T-helper 2 cell (primary cell): ENCODE measurements at places on chromosomes 16 and 17.

DNA sequence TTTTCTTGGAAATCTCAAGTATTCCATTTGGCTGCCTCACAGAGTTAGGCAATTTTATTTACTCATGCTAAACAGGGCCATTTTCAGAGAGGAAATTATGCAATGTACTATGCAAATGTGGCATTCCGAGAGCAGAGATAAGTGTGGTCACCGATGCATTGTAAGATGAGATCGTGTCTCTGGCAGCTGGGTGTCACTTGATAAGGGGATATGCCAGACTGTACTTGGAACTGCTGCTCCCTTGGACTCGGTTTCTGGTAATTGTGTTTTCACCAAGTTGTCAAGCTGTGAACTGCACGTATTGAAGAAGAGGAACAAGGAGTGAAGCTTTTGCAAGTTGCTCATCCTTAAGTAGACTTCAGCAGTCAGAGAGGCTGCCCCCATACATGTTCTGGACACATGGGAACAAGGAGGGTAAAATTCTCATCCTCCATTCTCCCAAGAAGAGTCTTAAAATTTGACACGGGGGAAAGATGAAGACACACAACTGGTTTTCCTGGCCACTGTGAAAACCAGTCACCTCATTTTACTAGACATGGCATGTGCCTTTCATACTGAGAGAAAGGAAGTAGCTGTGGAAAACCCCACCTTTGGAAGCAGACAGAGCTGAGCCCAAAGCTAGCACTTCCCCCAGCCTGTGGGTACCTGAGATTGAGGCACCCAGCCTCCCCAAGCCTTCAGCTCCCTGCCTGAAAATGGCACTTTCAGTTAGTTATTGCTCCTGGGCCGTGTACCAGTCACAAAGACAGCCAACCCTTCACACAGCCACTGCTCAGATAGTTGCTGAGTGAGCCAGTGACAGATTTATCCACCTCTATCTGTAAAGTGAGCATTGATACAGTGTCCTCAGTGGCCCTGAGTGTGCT is 150.7 kb downstream of the SOCS1 start:
- DNase-seq: no peak

DNA sequence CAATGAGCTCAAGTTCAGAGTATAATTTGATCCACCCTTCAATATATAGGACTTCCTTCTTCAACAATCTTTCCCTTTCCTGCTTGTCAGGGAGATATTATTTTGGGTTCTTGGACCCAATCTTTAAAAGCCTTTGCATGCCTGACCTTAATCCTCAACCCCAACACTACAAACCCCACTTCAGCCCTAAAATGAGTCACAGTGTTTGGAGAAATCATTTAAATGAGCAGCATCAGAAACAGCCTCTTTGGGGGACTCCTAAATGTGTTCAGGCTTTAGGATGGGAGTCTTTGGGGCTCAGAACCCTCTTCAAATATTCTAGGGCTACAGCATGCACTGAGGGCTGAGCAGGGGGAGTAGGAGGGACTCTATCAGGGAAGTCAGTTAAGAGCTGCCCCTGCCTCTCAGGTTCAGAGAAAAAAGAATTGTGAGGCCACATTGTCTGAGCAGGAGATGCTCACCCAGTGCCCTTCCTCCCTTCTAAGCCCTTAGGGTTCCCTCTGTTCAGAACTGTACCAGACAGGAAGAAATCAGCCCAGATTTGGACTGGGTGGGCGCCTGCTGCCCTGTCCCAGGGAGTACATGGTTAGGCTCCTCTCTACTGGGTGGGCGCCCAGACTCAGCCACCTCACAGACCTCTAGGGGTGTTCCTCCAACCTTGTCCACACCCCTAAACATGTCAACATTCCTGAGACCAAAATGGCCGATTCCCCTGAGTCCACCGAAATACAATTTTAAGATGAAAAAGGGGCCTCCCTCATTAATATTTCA is 5.0 kb downstream of the NEUROD2 start:
- no peak for DNase-seq

DNA sequence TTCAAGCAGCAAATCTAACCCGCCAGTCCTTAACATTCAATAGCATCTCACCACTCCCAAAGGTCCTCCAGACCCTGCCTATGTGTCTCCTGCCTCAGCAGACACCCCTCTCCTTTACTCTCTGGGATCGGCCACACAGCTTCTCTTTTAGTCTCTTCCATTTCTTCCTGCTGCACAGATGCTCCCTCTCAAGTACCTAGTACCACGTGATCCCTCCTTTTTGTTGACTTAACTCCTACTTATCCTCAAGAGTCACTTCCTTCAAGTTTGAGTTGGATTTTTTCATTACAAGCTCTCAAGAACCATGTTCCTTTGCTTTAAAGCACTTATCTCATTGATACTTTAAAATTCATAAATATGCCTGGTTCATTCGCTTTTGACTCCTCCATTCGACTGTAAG is 24.9 kb downstream of the AMFR start:
- DNase-seq: no peak

GRCh38 chr17:33373273-33373672 is 80.2 kb upstream of the ASIC2 start:
- DNase-seq: no peak

DNA sequence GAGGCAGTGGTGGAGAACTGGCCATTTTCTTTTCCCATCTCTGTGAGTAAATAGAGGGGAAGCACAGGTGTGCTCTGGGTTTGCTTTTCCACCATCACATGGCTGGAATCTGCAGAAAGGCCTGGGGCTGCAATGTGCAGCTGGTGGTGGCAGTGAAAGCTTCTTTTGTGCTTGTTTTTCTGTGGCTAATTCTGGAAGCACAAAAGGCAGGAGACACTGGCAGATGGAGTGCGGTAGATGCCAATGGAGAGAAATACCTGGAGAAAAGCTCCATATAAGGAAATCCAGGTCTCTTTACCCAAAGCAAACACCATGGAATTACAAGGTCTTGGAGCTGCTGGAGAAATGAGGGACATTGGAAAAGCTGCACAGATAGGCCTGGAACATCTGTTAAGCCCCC is 146.9 kb downstream of the HAPSTR1 start:
- no peak for DNase-seq

- DNase-seq: no peak
Observed at GRCh38 chr17:42781639-42782165, 1.3 kb downstream of the WNK4 start.

DNA sequence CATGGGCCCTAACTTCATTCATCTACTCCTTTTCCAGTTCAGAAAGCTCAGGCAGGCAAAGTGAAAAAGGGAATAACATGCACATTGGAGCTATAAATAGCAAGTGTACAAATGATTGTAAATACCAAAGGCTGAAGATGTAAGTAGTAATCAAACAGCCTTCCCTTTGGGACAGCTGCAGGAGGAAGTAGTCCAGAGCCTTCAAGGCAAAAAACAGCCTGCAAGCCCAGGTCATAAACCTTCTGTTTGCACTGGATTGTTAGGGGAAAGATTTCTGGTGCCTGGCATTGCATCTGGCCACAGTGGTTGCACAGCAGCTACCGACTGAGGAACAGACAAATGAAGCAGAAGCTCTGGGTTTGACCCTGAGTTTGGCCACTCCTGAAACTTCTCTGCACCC is 98.6 kb upstream of the PMFBP1 start:
- no peak for DNase-seq

- no peak for DNase-seq
Observed at GRCh38 chr16:23061669-23062068, 87.6 kb downstream of the USP31 start.

- DNase-seq: no peak
Observed at GRCh38 chr17:27486741-27487140, 30.5 kb downstream of the KSR1 start.

GRCh38 chr16:89357055-89357816 is 133.1 kb downstream of the ANKRD11 start:
- DNase-seq: no peak

GRCh38 chr17:74772053-74772452 is 4.1 kb downstream of the NAT9 start:
- DNase-seq: no peak

- no peak for DNase-seq
Observed at GRCh38 chr16:79662669-79663313, 62.3 kb upstream of the MAF start.

DNA sequence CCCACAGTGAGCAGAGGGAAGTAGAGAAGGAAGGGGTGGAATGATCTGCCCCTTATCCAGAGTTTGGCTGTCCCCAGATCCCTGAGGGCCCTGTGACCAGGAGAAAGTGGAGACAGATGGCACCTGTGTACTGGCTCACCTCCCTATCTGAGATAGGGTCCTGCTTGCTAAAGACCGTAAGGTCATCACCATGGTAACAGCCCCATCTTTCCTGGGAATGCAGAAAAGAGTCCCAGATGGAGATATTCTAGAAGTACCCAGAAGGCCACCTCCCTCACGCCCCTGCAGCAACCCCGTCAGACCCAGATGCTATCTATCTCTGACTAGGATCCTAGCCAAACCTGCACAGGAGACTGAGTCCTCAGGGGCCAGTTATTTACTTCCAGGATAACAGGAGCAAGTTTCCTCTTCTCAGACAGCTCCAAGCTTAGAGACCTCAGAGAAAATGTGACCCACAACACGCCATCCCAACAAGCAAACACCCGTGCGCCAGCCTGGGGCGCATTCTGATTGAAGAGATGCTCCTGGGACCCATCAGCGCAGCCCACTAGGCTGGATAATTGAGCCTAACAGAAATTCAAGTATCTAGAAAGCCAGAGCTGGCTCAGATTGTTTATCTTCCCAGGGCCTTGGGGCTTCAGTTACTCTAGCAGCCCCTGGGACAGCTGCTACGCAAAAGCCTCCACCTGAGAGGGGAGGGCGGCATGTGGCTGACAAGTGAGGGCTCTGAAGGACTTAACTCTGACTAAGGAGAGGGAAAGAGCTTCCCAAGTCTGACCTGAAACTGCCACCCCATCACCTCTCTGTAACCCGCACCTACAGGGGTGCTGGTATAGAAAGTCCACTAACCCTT is 1.9 kb downstream of the ORMDL3 start:
- DNase-seq: no peak

DNA sequence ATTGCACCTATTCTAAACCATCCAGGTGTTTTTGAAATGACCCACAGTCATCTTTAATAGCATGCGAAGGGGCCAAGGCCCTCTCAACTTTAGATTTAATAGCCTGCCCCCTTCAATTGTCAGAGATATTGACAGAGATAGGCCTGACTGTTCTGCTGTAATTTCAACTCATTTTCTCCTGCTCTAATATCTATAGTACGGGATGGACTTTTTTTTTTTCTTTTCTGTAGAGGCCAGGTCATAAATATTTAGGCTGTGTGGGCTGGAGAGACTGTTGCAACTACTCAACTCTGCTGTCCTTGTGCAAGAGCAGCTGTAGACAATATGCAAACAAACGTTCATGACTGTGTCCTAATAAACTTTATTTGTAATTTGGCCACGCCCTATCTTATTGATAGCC is 24.7 kb upstream of the KRT20 start:
- no peak for DNase-seq

GRCh38 chr17:44989552-44990138 is 21.5 kb upstream of the C1QL1 start:
- no peak for DNase-seq

- DNase-seq: no peak
Observed at GRCh38 chr17:74219576-74220133, 6.3 kb downstream of the TTYH2 start.

DNA sequence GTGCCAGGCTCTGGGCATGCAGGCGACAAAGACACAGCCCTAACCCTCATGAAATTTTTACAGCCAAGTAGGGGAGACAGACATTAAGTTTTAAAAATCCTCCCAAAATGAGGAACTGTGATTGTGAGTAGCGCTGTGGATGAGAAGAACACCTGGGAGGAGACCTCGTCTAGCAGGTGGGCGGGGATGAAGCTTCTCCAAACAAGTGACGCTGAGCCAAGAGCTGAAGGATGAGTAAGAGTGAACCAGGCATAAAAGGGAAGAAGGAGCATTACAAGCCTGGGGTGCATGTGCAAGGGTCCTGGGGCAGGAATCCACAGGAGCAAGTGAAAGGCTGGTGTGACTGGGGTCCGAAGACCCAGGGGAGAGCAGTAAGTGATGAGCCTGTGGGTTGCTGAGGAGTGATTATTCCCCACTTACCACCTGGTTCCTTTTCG is 149.4 kb upstream of the HS3ST2 start:
- DNase-seq: no peak

GRCh38 chr17:45410144-45411091 is 22.3 kb downstream of the ARHGAP27 start:
- DNase-seq: peak; percentile 36

GRCh38 chr17:57956291-57957119 is 1.3 kb upstream of the CUEDC1 start:
- DNase-seq: peak; percentile 9

- DNase-seq: no peak
Observed at GRCh38 chr16:19868421-19868820, 16.2 kb downstream of the GPRC5B start.

- DNase-seq: no peak
Observed at GRCh38 chr16:86505899-86506864, 4.1 kb upstream of the FOXF1 start.

DNA sequence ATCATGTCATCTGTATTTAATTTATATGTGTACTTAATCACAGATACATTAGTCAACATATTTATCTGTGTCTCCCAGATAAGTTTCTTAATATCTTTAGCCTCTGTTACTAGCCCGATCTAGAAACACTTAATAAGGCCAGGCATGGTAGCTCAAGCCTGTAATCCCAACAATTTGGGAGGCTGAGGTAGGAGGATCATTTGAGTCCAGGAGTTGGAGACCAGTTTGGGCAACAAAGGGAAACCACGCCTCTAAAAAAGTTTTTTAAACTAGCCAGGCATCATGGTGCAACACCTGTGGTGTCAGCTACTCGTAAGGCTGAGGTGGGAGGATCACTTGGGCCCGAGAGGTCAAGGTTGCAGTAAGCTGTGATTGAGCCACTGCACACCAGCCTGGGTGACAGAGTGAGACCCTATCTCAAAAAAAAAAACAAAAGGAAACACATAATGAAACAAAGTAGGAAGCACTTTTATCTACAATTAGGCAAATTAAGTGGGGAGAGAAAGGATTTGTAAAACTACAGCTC is 9.4 kb downstream of the SKA2 start:
- DNase-seq: no peak

GRCh38 chr17:73166731-73167581 is 2.1 kb downstream of the SSTR2 start:
- no peak for DNase-seq

DNA sequence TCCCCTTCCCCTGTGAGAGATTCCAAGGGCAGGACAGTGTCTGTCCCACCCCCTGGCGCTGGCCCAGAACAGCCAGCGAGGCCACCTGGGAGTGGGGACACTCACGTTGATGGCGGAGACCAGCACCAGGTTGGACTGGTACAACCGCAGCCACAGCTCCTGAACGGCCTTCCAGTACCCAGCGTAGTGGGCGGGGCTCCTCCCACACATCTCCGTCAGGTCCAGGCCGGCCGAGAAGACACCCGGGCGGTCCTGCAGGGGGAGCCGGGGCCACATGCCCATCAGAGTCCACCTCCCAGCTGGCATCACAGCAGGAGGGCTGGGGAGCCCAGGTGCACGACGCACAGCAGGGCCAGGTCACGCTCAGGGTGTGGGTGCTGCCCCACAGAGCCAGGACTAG is 7.1 kb downstream of the ECI1 start:
- DNase-seq: no peak

GRCh38 chr16:14957576-14958322 is 17.1 kb upstream of the PDXDC1 start:
- no peak for DNase-seq
